ENCODE measurements at places on chromosomes 7 and 10.

- DNase-seq: no peak
Measured at GRCh38 chr10:44161184-44161583, 223.7 kb downstream of the CXCL12 start.

DNA sequence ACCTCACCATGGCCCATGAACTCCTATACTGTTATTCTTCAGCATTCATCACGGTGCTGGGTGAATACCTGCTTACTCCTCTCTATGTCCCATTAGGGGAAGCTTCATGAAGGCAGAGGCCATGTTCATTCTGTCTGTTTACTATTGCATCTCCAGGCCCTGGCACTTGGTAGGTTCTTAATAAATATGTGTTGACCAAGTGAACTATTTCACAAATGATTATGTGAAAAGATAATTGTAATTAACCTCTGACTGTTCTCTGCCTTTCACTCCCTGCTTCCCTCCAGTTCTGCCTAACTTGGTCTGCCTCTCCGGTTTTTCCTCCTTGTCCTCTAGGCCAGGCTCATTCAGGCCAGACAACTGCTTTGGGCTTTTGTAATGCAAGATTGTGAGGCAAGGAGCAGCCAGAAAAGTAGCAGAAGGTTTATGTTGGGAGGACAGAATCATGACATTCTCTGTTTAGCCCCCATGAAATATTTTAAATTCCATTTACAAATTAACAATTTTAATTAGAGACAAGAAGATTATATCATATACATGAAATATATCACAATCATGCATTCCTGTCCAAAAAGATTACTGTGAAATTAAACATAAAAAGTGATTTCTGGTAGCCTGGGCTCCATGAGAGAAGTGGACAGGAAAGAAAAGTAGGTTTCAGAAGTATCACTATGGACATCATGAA, 42.1 kb upstream of the PLXNA4 start:
- no peak for DNase-seq

DNA sequence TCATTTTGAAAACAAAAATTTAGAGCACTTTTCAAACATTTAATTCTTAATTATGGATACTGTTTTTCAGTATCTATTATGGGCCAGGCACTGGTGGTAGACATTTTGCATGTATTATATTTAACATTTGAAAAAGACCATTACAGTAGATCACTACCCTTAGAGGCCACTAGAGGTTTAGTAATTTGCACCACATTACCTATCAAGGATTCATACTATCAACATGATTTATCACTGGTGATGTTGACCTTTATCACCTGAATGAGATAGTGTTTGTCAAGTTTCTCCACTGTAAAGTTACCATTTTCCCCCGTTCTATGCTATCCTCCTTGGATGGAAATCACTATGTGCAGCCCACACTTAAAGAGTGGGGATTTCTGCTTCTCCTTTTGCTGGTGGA, 4.4 kb upstream of the SNX13 start:
- DNase-seq: no peak

DNA sequence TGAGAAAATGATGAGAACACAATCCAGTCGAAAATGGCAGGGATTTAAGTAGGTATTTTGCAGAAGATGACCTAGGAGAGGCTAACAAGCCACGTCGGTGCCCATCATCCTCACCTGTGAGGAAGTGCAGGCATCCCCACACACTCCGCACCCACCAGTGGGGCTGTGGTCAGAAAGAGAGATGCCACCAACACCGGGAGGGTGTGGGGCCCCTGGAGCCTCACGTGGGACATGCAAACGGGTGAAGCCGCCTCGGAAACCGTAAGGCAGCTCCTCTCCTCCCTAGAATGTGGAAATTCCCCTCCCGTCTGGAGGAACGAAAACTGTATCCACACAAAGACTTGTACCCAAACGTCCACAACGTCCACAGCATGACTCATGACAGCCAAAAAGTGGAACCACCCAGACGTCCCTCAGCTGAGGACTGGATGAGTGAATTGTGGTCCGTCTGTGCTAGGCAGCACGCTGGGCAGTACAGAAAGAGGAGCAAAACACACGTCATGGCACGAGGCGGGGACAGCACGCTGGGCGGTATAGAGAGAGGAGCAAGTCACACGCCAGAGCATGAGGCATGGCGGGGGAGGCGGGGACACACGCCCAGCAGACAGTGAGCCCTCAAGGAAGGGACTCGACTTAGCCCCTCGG, 246.0 kb downstream of the ELFN1 start:
- no peak for DNase-seq

GRCh38 chr7:26444555-26444954, 152.9 kb downstream of the SNX10 start:
- no peak for DNase-seq

DNA sequence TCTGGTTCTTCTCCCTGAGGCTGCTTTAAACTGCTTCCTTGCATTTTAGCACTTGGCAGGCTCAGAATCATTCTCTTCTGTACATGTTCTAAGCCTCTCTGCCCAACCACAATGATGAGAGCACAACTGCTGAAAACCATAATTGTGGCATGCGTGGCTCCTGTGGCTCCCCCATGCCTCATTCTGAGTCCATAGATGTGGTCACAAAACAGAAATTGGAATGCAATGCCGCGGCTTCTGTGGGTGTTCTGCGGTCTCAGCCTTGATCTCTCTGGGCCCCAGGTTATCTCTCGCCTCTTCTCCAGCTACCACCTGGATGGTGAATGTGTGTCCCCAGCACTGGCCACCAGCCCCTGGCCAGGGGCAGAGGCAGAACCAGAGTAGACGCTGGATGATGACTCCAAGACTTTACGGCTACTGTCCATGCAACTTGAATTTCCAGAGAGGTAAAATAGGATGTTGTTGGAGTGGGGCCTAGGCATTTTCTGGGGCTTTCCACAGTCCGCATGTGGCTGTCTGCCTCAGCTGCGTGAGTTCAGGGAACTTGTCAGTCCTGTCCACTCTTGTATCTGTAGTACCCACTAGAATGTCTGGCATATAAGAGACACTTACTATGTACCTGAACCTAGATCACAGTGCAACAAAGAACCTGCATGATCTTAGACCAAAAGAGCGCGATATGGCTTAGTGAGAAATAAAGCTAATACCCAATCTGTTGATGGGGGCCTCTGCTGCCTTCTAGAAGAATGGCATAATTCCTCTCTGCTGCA, 52.4 kb upstream of the ADRB1 start:
- DNase-seq: no peak

GRCh38 chr10:8054244-8054493, 319 bp upstream of the GATA3 start:
- DNase-seq: no peak

DNA sequence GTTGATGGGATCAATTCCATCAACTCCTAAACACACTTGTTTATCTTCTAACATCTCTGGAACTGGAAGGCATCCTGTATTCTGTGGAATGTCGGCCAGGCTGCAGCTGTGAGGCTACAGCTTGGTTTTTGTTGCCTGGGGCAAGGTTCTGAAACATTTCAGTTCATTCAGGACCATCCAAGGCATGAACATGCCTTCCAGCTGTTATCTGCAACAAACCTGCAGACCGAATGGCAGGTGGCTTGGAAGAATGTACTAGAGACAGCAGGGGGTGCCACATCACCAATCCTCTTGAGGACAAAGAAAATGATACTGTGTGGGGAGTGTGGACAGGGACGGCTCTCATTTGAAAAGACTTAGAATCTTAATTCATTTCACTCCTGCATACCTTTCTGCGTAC, 12.4 kb downstream of the PAPOLB start:
- DNase-seq: no peak

GRCh38 chr7:7736671-7737070, 18.3 kb upstream of the RPA3 start:
- DNase-seq: no peak

DNA sequence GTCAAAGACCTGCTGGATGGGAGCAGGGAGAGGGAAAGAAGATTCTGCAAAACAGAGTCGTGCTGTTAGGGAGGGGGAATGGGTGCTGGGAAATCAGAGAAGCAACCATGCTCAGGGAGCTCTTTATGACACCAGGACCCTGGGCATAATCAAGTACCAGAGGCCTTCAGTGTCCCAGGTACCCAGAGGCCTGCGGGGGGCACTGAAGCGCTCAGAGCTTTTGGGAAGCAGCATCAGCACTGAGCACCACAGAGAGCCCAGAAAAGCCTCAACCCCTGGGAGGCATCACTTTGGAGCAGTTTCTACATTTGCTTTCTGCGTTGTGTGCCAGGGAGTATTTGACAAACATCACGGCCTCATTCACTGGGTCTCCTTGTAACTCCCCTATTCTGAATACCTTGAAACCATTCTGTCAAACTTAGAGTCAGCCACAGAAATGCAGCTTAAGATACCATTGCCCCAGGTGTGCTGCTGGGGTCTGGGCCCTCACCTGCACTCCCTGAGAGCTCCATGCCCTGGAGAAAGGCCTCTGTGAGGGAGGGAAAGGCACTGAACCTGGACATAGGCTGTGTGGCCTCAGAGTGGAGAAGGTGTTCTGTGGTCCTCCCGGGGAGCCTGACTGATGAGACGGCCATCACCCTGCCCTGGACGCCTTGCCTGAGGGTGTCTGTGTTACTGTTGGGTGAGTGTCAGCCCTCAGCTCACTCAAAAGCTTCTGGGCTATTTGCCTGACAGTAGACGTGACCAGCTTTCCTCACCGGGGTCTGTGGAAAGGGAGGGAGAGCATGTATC, 37.1 kb downstream of the CXCL12 start:
- no peak for DNase-seq

DNA sequence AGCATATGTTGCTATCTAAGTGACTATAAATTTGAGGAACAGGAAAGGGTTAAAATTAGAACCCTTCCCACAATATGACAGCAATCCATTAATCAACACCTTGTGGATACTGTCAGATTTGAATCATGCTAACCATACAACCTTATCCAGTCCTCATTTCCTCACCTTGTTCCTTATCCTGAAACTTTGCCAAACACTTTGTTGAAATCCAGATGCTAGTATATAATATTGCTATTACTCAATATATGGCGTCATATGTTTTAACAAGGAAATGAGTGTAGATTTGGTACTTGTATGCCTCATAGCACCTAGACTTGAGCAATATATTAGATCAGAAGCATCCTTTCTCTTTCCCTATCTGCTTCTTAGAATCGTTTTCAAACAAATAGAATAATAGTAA, 66.3 kb upstream of the SLC25A13 start:
- no peak for DNase-seq

- DNase-seq: no peak
Measured at GRCh38 chr10:88271761-88272543, 311.2 kb downstream of the RNLS start.

DNA sequence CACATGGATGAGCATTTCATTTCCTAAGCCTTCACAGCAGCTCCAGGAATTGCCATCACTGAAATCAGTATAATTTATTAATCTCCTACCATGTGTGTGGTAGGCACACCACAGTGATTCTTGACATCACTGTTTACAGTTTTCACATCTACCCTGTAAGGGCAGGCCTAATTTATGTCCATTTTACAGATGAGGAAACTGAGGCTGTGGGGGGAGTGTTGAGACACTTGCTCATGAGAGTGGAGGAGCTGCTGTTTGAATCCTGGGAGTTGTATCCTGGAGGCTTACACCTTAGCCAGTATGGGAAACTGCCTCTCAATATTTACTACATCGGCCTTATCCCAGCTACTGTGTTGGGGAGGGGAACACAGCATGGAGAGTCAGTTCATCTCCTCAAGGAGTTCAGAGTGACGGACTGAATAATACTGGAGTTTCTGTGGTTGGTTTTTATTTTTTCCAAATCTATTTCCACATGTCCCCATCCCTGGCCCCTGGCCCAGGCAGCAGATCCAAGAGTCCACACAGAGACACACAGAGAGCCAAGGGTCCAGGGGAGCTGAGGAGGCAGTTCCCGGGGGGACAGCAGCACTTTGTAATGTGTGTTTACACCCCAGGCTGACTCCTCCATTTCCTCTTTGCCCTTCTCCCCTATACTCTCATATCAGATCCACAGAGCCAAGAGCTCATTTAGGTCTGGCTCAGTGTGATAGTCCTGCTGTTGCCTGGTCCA, 13.2 kb downstream of the UBTD1 start:
- DNase-seq: no peak

DNA sequence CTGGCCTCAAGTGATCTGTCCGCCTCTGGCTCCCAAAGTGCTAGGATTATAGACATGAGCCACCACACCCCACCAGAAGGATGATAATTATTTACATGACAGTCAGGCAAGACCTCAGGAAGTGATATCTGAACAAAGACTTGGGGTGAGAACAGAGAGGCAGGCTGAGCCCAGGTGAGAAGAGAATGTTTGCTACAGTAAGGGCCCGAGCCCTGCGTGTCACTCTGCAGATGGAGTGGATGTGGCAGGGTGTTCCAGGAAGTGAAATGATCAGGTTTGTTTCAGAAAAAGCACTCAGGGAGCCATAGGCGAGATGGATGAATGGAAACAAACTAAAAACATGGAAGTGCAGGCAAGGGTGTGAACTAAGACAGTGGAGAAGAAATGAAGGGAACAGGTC, 22.2 kb downstream of the SFMBT2 start:
- DNase-seq: no peak

DNA sequence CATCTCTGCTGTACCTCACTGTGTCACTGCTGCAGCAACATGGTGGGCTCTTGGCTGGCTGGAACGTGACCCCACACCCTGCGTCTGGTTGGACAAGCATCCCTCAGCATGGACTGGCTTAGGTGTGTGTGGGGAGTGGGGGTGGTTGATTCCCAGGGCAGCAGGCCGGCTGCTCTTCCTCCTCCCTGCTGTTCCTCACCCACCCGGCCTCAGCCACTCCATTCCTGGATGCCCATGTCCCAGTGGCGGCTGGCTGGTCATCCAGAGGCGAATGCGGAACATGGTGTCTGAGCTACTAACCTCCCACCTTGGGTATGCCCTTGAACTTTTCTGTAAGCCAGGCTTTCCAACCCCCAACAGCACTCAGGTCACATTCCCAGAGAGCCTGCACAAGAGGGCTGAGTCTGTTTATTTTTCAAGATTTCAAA, 81.2 kb downstream of the GRK5 start:
- DNase-seq: no peak

DNA sequence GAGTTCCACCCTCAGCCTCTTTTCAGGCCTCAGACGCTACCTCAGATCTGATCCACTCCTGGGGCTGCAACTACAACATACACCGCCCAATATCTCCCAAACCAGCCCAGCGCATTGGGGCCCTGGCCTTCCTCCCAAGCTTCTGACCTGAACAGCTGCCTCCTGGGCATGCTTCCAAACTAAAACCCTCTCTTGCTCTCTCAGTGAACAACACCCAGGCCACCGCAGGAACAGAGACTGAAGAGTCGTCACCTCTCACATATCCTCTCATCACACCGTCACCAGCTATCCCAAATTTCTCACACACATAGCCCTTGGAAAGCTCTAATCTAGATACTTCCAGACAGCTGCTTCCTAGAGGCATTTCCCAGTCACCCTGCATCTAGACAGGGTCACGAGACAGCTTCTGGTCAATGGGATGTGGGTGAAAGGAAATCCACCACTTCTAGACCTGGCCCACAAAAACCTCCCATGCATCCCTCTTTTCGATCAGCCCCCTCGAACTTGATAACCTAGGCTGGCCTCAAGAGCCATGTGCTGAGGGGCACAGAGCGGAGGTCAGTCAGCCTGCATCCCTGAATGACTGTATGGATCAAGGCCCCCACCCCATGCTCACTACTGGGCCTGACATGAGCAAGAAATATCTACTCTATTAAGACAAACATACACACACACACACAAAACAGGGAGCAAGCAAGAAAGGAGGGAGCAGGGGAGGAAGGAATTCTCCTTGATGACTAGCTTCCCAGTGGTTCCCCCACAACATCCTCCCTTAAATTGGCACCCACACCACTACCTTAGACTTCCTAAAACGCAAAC, 1.8 kb downstream of the PARP12 start:
- DNase-seq: no peak

All from stimulated activated CD8-positive, alpha-beta memory T cell treated with anti-CD3 and anti-CD28 coated beads, Interleukin-2, amount 100 ng/mL, for 1 hour (primary cell).